ENCODE measurements at places on chromosomes 6 and 20.
A peak's percentile ranks its signal among the peaks of the same experiment; 100 is the strongest.

- no peak for DNase-seq
Observed at GRCh38 chr6:18997375-18997826, 610.3 kb downstream of the RNF144B start.

- DNase-seq: peak; percentile 81
Observed at GRCh38 chr6:28443112-28443773, at the start of gene ZSCAN23. Gene ZSCAN23, minus strand, starts transcription at chr6:28443491. Its CDS starts 7,225 bp downstream, at chr6:28436266.

DNA sequence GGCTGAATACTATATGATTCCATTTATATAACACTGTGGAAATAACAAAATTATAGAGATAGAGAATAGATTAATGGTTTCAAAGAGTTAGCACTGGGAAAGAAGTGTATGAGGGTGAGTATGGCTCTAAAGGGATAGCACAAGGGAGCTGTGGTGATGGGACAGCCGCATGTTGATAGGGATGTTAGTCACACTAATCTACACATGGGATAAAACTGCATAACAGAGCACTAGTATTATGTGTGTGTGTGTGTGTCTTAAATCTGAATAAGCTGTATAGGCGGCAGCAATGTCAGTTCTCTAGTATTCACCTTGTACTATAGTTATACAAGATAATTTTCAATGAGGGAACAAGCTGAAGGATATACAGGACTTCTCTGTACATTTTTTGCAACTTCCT lies 5.8 kb downstream of the CGA start:
- DNase-seq: no peak

DNA sequence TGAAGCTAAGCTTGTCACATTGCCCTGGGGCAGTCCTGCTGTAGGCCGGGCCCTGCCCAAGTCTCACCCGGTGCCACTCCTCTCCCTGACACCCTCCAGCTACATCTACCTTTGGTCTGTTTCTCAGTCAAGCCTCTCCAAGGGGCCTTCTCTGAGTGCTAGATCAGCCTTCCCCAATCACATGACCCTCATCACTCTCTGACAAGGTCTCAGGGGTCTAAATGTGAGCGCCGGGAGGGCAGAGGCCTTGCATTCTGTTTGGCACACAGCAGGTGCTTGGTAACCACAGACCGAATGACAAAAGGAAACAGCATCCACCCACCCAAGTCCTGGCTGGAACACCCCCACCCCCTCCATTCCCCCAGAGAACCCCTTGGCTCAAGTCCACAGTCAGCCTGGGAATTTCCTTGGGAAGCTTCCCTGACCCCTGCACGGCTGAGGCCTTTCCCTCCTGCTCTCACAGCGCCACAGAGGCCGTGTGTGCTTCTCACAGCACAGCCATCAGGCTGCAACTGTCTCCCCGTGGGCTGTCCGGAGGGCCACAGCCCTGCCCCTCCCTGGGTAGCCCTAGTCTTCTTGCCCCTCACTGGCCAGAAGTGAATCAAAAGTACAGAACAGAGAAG lies 32.9 kb downstream of the PKIG start:
- no peak for DNase-seq

- DNase-seq: no peak
Observed at GRCh38 chr6:163661272-163661671, 246.8 kb downstream of the QKI start.

GRCh38 chr20:33663161-33664084 lies 1.3 kb downstream of the C20orf144 start:
- DNase-seq: peak; percentile 78

DNA sequence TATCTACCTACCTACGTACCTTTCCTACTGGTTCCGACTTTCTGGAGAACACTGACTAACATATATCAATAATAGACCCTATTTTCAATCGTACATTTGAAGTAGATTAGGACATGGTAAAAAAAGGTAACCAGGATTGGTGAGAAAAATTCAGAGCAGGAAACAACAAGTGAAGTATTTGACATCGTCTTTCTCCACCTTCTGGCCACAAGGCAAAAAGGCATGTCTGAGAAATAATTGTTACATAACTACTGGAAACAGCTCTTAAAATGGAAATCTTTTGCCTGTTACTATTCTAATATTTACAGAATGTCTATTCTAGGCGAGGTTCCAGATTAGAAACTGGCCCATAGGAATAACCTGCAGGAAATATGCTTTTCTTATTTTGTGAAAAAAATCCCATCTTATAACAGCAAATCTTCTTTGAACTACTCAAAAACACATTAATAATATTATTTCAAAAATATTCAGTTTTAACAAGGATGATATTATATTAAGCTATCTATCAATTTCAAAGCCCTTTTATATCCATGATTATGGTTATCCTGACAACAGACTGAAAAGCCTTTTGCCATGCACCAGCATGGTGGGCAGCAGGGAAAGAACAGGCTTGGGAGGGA lies 80.8 kb downstream of the RCAN2 start:
- DNase-seq: peak; percentile 42

DNA sequence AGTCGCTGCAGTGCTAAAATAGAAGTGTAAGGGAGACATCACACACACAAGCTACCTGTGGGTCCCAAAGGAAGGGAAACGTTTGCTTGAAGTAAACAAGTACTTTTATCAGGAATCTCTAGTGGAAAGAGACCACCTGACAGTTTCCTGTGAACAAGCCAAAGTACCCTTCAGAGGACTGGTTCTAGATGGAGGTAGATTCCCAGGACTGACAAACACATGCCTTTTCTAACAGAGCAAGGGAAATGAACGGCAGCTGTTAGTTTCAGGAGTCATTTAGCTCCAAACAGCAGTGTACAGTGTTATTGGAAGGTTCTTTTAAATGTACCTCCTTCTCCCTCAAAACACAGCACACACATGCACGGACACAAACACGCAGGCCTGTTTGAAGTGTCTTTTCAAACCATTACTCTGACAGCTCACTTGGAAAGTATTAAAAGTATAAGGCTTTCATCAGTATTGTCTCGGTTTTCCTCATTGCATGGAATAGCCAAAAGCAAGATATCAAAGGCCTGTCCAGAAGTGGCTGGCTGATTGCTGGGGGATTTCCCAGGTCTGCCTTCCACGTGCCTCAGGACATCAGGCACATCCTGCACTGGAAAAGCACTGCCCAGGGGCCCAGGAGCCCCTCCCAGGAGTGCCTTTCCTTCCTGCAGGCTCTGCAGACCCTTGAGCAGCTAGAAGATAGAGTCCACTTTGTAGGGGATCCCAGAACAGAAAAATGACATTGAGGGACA lies 393.2 kb upstream of the SOX4 start:
- DNase-seq: no peak
